T-cell (primary cell): ENCODE measurements at places on chromosomes 2 and 18. TPM values are rescaled to one million over a fixed set of nuclear protein-coding genes. Genes with fewer than 3 reads are reported as not detected.

ZNF396 gene
- total RNA-seq = 0.88 TPM

VSNL1 gene
- total RNA-seq = 0.22 TPM

IL1R1 gene
- total RNA-seq = 1.7 TPM

PCARE gene
- total RNA-seq = not detected

CDCA7 gene
- 7.2 TPM for total RNA-seq

SPATA3 gene
- not detected for total RNA-seq

FAP gene
- total RNA-seq = 0.85 TPM

GDF7 gene
- 0.10 TPM for total RNA-seq

CD207 gene
- total RNA-seq = not detected

C2orf15 gene
- 3.1 TPM for total RNA-seq

EIF5B gene
- total RNA-seq = 37.1 TPM

GAL3ST2 gene
- not detected for total RNA-seq

C1QL2 gene
- total RNA-seq = not detected
